ENCODE measurements at places on chromosomes 12 and 14.

DNA sequence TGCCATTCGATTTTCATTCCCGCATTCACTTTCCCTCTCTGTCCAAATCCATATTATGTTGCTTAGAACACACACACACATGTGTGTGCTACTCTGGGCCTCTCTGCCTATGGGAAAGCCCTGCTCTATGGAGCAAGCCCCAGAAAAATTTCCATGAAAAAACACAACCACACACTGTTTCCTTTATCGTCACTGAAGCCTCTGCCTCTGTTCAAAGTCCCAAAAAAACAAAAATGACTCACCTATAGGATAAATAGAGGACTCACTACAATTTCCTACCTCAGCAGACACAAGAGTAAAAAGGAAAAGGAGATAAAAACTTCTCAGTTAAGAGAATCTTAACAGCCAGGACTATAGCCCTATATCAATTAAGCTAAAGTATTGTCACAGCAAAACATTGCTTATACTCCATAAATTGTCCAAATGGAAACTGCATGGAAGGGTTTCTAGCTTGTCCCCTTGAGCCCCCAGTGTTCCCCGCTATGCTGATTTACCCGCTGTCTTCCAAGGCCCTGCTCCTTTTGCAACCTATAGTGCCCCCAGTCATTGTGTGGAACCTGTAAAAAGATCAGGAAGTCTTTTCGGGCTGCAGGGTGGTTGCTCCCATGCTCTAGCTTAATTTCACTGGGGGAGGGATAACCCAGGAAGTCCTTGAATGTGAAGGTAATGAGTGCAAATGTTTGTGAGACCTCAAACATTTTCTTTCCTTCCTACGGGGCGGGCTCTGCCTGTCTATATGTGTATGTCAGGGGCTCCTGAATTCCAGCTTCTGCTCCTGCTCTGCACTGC, 11.1 kb upstream of the PIP4K2C start:
- DNase-seq, result no peak

DNA sequence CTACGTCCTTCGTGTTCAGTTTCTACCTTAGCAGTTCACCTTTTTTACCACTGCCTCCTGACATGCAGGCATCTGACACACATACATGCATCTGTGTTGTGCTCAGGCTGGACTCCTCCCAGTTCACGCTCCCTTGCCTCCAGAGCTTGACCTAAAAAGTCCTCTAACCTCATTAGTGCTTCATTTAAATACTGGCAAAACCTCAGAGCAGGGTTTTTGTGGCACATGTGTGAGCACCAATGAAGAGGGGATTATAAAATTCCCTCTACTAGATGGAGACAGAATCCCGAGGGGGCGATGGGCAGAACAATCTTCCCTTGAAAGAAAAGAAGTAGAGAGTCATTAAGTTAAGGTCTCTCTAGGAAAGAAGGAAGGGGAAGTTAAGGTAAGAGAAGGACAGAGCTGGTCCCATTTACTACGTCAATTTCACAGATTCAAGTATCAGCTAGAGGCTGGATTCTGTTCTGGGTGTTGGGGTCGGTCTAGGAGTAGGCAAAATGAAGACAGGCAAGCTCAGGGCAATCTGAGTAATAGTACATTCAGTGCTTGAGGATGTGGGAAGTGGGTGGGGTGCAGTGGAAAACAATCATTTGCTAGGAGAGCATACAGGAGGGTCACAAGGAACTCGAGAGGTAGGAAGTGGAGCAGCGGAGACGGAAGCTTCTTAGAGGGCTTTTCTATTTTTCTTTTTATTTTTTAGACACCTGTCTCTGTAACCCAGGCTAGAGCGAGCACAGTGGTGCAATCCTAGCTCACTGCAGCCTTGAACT, 7.5 kb downstream of the HAL start:
- DNase-seq, result no peak

GRCh38 chr12:113198296-113198695, 12.8 kb downstream of the RITA1 start:
- no peak for DNase-seq

DNA sequence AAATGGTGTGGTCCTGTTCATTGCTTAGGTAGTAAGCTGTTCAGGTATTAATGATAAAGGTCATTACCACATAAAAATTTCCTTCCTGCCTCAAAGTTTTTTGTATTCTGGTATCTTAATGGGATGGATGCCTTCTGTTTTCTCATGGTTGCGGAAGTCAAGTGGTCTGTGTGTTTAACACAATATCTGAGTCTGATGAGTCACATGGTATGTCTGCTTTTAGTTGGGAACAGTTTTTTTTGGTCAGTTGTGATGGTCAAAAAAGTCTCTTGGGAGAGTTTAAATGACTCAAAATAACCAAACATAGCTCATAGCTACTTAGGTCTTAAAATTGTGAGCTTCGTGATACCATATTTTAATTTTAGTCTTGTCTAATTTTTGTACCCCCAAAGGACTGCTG, 40.7 kb downstream of the STK38L start:
- no peak for DNase-seq

- no peak for DNase-seq
These were observed 209.1 kb upstream of the DAAM1 start for GRCh38 chr14:58979325-58979724.
